ENCODE measurements at places on chromosomes 11 and 22.

GRCh38 chr11:35523331-35523768 is 2.1 kb downstream of the PAMR1 start:
- DNase-seq = no peak

DNA sequence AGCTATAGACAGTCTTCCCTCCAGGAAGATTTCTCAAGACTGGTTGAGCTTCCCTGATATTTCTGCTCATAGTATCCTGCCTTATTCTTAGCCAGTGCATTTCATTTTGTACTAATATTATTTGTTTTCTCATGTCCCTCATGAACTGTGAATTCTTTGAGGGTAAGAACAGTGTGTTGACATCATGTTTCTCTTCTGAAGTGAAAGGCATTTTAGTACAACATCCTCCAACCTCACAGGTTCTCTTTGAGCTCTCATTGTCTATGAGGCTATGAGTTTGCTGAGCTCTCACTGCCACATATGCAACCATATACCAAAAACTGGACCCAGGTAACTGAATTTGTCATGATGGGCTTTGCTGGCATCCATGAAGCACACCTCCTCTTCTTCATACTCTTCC is at the start of gene OR6Q1:
TSS of gene OR6Q1 (plus strand) at position 301 of the 400 bp plus-strand sequence. CDS start at position 301, 0 bp downstream.
- DNase-seq = no peak

DNA sequence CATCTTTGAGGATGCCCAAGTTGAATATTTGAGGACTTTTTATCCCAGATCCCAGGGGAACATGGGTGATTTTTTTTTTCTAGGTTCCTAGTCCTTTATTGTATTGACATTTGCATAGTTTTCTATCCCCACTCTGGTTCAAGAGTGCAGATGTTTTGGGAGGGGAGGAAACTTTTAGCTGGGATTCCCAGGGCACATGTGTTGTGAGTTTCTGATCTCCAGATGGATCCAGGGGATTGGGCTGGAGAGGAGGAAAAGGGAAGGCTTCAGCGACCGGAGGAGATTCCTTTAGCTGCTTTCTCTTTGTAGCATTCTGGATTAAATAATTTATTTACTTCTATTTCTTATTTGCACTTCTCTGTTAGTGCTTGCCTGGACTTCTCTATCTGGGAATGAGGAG is 14.7 kb upstream of the SORL1-AS1 start:
- no peak for DNase-seq

DNA sequence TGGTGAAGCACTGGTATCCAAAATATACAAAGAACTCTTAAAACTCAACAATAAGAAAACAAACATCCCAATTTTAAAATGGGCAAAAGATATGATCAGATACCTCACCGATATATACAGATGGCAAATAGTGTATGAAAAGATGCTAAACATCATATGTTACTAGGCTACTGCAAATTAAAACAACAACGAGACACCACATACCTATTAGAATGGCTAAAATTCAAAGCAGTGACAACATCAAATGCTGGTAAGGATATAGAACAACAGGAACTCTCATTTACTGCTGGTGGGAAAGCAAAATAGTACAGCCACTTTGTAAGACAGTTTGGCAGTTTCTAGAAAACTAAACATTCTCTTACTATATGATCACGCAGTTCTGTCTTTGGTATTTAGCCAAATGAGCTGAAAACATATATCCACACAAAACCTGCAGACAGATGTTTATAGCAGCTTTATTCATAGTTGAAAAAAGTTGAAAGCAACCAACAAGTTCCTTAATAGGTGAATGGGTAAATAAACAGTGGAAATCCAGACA is 38.5 kb downstream of the SIK3 start:
- DNase-seq = no peak

GRCh38 chr11:114105611-114106010 is 46.1 kb downstream of the ZBTB16 start:
- no peak for DNase-seq

- DNase-seq = no peak
Measured at GRCh38 chr11:373716-374551, 4.6 kb downstream of the B4GALNT4 start.

DNA sequence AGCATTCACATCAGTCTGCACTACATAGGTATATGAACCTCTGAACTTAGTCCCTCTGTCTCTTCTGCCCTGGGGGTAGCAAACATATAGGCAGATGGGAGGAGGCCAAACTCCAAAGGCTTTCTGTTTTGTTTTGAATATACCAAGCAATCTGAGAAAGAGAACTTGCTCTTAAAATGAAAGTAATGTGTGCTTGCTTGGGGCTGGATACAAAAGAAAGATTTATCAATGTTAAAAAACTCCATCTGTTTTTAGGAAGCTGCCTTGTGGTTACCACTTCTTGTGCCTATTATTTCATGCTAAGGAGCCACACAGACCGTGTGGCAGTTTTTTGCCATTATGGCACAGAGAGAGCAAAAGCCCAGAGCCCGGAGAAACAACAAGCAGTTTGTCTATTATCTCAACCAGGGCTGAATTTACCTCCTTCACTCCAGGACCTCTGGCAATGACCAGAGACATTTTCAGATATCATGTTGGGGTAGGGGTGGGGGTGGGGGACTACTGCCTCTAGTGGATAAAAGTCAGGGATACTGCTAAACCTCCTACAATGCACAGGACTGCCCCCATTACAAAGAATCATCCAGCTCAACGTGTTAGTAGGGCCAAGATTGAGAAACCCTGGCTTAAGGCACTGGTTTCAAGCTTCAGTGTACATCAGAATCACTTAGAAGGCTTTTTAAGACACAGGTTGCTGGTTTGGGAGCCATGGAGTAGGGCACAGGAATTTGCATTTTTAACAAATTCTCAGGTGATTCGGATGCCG is 124.2 kb downstream of the APIP start:
- DNase-seq = no peak

Data from COR-L47 (cell line).